ENCODE measurements at places on chromosomes 7 and 10.

GRCh38 chr7:27606270-27607209, 56.1 kb downstream of the HIBADH start:
- H3K4me3 ChIP-seq: peak overlapping the region; percentile 78
- peaks cover 77% of the 10 kb centered on the region for H3K4me1 ChIP-seq
- H3K27me3 ChIP-seq: no peaks in the 10 kb centered on the region
- H3K27ac ChIP-seq: peak overlapping the region; percentile 85
- H3K36me3 ChIP-seq: no peaks in the 10 kb centered on the region

- H3K27me3 ChIP-seq: peaks cover 3% of the 10 kb centered on the region
- peaks cover 48% of the 10 kb centered on the region for H3K4me1 ChIP-seq
- peak; percentile 15 for DNase-seq
Observed at GRCh38 chr10:92699518-92700381, 10.0 kb downstream of the HHEX start.

DNA sequence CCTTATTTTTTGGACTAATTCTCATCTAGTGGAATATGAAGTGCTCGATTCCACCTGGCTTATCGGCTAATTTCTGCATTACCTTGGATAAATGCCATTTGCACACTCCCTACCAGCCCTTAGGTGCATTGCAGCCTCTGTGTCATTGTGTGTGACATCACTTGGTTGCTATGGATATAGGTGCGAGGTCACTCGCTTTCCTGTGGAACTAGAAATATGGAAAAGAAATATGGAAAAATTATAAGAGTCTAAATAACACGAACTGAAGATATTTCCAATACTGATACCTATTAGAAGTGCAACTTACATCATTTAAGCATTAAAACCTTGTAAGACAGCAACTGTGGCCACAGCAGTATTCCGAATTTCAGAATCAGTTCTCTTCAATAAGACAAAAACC, 2.0 kb downstream of the YWHAG start:
- peak overlapping the region; percentile 99 for H3K4me3 ChIP-seq
- H3K27me3 ChIP-seq: no peaks in the 10 kb centered on the region
- peak; percentile 57 for DNase-seq
- H3K36me3 ChIP-seq: peaks cover 45% of the 10 kb centered on the region
- H3K4me1 ChIP-seq: peaks cover 52% of the 10 kb centered on the region
- H3K27ac ChIP-seq: peak overlapping the region; percentile 97

DNA sequence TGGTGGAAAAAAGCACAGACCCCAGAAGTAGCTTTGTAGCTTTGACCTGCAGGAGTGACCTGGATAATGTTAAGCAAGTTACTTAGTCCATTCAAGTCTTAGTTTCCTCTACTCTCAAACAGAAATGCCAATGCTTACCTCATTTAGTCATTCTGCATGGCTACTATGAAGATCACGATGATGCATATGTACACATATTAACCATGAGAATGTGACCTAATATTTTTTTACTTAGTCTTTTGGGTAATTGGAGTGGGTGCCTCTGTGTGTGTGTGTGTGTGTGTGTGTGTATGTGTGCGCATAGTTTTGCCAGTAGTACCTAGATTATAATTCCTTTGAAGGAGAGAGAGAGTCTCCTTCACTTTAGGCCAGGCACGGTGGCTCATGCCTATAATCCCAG, 95.8 kb downstream of the NRP1 start:
- peak; percentile 93 for DNase-seq
- H3K27ac ChIP-seq: peak overlapping the region; percentile 87
- peaks cover 40% of the 10 kb centered on the region for H3K36me3 ChIP-seq
- H3K4me1 ChIP-seq: peaks cover 97% of the 10 kb centered on the region
- peaks cover 1% of the 10 kb centered on the region for H3K27me3 ChIP-seq
- peak overlapping the region; percentile 75 for H3K4me3 ChIP-seq

DNA sequence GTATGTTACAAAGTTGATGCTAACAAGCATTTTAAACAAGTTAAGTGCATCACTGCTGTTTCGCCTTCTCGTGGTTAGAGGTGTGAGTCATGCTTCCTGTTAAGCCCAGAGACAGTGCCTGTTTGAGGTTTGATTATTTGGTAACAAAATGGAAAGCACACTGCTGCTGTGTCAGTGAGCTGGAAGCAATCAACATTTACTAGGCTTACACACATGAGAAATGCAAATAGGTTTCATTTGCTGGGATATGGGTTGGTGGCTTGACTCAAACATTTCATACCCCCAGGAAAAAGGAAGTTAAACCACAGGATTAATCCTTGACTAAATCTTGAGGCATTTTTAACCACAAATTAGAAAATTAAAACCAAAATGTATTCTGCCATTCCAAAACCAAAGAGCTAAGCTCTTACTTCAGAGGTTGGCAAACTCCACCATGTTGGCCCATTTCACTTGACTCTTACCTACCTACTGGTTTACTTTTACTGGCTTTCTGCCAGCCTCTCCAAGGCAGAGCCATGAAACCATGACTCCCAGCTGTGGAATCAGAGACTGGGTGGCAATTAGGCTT, 139.2 kb downstream of the ETV1 start:
- H3K4me3 ChIP-seq: peak overlapping the region; percentile 67
- peaks cover 15% of the 10 kb centered on the region for H3K36me3 ChIP-seq
- H3K27me3 ChIP-seq: 0 out of 2 replicates have a peak, but pooled peaks cover 2% of the 10 kb centered on the region
- DNase-seq: peak; percentile 99

- peaks cover 7% of the 10 kb centered on the region for H3K4me1 ChIP-seq
- peaks cover 21% of the 10 kb centered on the region for H3K36me3 ChIP-seq
- H3K27ac ChIP-seq: no peak overlapping the region
- no peaks in the 10 kb centered on the region for H3K27me3 ChIP-seq
- DNase-seq: no peak
- no peak overlapping the region for H3K4me3 ChIP-seq
Observed at GRCh38 chr10:127272076-127272475, 75.7 kb upstream of the INSYN2A start.

DNA sequence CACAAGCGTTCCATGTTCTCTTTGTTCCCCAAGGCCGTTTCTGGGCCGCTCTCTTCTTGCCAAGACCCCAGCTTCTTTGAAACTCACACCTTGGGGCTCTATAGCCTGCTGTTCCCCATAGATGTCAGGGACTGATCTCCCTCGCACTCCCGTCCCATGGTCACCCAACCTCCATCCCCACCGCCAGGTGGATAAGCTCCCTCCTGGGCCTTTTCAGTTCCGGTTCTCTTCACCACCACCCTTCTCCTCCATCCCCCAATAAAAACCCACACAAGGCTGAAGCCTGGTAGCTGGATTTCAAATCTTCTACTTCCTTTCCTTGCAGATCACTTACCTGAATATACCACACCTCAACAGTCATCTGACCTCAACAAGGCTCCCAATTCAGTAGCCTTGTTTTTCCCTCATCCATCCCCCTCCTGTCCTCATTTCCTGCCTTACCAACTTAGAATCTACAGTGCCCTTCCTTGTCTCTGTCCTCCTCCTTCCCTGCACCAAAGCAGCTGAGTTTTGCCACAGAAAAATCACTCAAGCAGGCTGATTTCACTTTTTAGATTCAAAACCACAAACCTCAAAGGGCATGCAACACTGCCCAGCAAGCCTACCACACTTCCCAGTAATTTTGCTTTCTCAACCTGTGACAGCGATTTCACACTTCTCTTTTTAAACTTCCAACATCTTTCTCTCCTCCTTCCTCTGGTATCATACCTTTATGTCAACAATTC, 7.7 kb downstream of the SLC37A3 start:
- no peak overlapping the region for H3K4me3 ChIP-seq
- H3K27ac ChIP-seq: no peak overlapping the region
- no peak for DNase-seq
- no peaks in the 10 kb centered on the region for H3K36me3 ChIP-seq
- no peaks in the 10 kb centered on the region for H3K4me1 ChIP-seq

GRCh38 chr7:39910108-39910869, 39.8 kb upstream of the CDK13 start:
- peaks cover 8% of the 10 kb centered on the region for H3K4me1 ChIP-seq
- peaks cover 8% of the 10 kb centered on the region for H3K27me3 ChIP-seq

- no peak overlapping the region for H3K4me3 ChIP-seq
- peaks cover 28% of the 10 kb centered on the region for H3K4me1 ChIP-seq
- H3K27ac ChIP-seq: no peak overlapping the region
- peaks cover 4% of the 10 kb centered on the region for H3K27me3 ChIP-seq
- H3K36me3 ChIP-seq: peaks cover 27% of the 10 kb centered on the region
Observed at GRCh38 chr10:72006026-72006425, 41.8 kb downstream of the CHST3 start.

- H3K4me3 ChIP-seq: no peak overlapping the region
- H3K27me3 ChIP-seq: peaks cover 43% of the 10 kb centered on the region
- 0 out of 2 replicates have a peak, but pooled peaks cover 5% of the 10 kb centered on the region for H3K4me1 ChIP-seq
- no peak for DNase-seq
Observed at GRCh38 chr7:101496017-101496416, 133.1 kb downstream of the MYL10 start.

DNA sequence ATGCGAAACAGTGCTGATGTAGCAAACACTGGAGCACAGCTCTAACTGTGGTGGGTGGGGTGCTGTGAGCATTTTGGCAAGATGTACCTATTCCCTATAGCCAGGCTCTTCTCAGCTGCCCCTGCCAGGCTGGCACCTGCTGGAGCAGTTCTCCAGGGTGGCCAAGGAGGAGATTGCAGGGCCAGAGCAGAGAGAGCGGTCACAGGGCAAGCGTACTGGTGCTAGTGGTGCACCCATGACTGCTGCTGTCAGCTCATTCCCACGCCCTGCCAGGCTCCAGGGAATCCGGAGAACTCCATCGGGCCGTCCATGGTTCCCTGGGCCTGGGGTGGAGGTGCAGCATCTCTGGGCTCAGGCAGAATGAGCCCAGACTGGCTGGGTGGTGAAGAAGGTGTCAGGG, 2.1 kb downstream of the COL13A1 start:
- H3K36me3 ChIP-seq: peaks cover 8% of the 10 kb centered on the region
- H3K4me3 ChIP-seq: peak overlapping the region; percentile 91
- no peak for DNase-seq

DNA sequence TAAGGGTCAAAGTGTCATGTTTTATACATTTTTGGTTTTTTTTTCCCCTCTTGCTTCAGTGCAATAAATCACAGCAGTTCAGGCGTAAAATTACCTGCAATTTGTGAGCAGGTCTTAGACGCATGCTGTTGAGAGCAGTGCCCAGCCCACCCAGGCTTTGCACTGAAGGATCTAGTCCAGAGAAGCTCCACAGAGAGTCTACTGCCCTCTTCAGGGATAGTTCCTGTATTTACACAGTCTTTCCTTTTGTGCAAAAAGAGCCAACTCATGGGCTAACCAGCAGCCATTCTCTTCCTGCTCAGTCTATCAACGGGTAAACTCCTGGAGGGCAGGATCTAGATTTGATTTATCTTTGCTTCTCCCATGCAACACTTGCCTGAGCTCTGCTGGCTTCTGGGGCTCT, 82.2 kb upstream of the NAMPT start:
- H3K4me1 ChIP-seq: peaks cover 8% of the 10 kb centered on the region
- no peak overlapping the region for H3K4me3 ChIP-seq
- H3K27ac ChIP-seq: no peak overlapping the region
- DNase-seq: peak; percentile 12
- H3K36me3 ChIP-seq: no peaks in the 10 kb centered on the region

DNA sequence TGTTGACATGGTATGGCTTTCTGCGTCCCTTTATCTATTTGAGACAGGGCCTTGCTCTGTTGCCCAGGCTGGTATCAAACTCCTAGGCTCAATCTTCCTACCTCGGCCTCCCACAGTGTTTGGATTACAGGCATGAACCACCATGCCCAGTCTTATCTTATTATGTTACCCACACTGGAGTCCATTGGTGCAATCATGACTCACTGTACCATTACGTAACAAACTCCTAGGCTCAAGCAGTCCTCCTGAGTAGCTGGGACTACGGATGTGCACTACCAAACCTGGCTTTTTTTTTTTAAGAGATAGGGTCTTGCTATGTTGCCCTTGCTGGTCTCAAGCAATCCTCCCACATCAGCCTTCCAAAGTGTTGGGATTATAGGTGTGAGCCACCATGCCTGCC, 66.7 kb downstream of the CCDC3 start:
- no peak overlapping the region for H3K27ac ChIP-seq
- H3K4me3 ChIP-seq: no peak overlapping the region
- H3K36me3 ChIP-seq: no peaks in the 10 kb centered on the region
- no peaks in the 10 kb centered on the region for H3K4me1 ChIP-seq
- H3K27me3 ChIP-seq: peaks cover 1% of the 10 kb centered on the region

DNA sequence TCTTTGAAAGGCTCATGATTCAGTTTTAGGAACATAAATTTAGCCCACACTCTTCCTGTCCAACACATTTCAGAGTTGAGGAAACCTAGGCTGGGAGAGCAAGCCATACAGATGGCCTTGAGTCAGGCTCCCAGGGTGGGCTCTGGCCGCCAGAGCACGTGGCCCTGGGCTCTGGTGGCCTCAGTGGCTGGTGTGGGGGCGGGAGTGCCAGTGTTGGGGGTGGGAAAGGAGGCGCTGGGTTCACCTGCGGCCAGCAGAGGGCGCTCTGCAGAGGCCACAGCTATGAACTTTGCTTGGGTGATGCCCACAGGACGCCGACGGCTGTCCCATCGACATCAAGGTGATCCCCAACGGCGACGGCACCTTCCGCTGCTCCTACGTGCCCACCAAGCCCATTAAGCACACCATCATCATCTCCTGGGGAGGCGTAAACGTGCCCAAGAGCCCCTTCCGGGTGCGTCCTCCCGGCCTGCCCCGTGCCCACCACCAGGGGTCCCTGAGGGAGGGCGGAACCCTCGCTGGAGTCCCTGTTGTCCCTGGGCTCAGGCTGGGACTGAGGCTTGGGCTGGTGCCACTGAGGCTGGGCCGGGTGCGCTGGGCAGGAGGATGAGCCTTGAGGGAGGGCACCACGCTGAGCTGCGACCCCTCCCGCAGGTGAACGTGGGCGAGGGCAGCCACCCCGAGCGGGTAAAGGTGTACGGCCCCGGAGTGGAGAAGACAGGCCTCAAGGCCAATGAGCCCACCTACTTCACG, 11.9 kb downstream of the FLNC start:
- no peak overlapping the region for H3K27ac ChIP-seq
- peaks cover 25% of the 10 kb centered on the region for H3K36me3 ChIP-seq
- no peaks in the 10 kb centered on the region for H3K4me1 ChIP-seq
- H3K4me3 ChIP-seq: no peak overlapping the region
- no peak for DNase-seq
- peaks cover 8% of the 10 kb centered on the region for H3K27me3 ChIP-seq

DNA sequence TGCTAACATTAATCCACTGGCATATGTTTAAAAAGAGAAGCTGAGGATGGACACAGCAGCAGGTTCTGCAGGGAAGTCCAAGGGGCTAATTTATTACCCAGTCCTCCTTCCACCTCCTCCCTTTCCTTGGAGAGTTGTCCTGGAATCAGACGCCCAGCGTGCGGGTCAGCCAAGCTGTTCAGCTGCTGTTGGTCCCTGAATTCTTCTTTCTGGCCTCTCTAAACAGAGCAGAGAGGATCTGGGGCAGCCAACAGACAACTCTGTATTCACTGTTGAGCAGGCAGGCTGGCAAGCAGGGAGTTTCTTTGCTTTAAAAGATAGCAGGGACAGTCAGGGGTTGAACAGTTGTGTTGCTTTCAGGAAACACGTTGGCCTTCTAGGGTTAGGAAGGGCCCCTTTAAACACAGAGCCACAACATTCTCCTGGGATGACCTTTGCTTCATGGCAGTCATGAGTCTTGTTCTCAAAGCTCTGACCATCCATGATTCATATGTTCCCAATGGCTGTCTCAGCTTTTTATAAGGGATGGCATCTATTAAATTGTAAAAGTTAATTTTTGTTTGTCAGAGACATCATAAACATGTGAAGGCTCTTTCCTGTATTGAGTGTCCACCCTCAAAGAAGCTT, 217.0 kb downstream of the CREB5 start:
- H3K27me3 ChIP-seq: no peaks in the 10 kb centered on the region
- H3K4me3 ChIP-seq: no peak overlapping the region
- H3K36me3 ChIP-seq: no peaks in the 10 kb centered on the region
- no peak overlapping the region for H3K27ac ChIP-seq
- DNase-seq: peak; percentile 58

- no peak overlapping the region for H3K27ac ChIP-seq
- no peak overlapping the region for H3K4me3 ChIP-seq
- DNase-seq: no peak
- H3K36me3 ChIP-seq: no peaks in the 10 kb centered on the region
Observed at GRCh38 chr10:21061184-21061583, 164.1 kb upstream of the NEBL start.
